ENCODE measurements at places on chromosomes 16 and 17.

- DNase-seq = peak; percentile 14
Observed at GRCh38 chr16:58814348-58814801, 80.3 kb upstream of the GOT2 start.

DNA sequence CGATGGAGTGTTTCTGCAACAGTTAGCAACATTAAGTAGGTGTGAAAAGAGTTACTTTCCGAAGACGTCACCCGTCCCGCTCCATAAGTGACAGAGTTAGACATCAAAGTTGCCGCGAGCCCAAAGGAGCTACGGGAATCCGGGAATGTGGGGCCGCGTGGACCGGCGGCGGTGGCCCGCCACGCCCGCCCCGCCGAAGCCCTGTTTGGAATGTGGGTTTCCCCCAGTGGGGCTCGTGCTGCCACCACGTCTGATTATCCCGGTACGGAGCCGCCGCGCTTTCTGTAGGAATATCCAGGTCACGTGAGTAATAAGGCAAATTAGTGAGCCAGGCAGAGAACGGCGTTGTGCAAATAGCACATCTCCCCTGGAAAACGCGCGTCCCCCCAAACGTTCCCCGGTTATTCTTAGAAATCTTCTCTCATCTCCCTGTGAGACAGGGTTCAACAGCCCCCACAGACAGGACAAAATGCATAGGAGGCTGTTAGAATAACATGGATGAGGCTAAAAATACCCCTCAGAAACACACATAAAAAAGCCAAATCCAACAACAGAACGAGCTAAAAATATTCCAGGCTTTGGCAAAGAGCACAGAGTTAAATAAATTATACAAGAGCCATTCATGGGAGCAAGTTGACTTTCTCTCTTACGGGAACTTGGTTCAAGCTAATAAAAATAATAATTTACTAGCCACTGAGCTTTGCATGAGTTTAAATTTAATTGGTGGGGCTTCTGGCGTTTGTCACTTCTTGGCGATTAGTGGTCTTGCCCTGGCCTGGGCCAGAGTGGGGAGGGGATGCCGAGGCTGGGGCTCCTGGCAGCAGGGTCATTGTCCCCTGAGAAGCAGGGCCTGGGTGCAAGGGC, 8.6 kb downstream of the BAHCC1 start:
- no peak for DNase-seq

- DNase-seq = no peak
Observed at GRCh38 chr17:67349420-67349819, 17.0 kb downstream of the PSMD12 start.

GRCh38 chr17:61393904-61394629, 5.6 kb upstream of the TBX2 start:
- DNase-seq = no peak

- no peak for DNase-seq
Observed at GRCh38 chr16:89436366-89436765, 54.0 kb downstream of the ANKRD11 start.

DNA sequence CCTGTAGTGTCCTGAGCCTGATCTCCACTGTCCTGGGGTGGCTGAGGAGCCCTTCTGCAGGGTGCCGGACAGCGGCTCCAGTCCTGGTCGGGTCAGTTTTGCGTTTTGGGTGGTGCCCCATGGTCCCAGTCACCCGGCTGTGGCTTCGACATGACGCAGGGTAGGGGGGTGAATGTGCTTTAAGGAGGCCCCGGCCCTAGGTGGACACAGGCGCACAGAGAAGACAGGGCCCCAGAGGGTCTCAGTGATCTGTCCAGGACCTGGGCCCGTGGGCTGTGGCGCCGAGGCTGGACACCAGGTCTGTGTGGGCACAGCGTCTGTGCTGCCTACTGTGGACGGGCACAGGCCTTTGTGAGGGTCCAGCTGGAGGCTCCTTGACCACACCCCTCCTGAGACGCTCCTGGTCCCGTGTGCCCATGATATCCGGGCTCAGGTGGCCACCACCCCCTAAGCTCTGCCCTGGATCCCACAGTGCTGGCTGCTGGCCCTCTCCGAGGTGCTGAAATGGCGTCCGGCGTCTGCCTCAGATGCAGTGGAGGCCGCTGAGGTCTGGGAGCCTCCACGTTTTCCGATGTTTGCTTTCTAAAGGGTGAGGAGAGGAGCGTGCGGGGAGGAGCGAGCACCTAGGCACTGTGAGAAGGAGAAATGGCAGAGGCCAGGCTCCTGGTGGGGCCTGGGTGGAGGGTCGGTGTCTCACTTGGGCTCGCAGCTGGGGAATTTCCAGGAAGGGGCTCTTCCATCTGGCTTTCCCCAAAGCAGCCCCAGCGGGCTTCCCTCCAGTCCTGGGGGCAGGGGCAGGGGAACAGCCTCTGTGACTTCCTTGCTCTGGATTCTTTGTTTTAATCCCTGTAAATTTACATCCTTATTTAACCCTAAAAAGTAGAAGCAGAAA, 56.1 kb upstream of the ACSF3 start:
- peak; percentile 57 for DNase-seq
